ENCODE measurements at places on chromosomes 16 and 17.

DNA sequence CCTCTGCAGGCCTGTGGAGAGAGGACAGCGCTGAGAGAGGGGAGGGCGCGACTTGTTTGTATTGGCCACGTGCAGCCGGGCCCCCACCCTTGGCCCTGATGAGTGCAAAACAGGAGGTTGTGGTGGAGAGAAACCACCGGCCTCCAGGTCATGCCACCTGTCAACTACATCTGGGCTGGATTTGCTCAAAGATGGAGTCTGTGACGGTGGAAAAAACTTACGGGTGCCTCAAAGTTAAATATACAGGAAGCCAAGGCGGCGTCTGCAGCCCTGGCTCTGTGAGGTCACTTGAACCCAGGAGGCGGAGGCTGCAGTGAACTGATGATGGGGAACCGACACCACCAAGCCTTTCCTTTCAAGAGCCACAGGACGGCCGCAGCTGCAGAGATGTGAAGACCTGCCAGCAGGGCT is 15.7 kb downstream of the C16orf74 start:
- DNase-seq: no peak

DNA sequence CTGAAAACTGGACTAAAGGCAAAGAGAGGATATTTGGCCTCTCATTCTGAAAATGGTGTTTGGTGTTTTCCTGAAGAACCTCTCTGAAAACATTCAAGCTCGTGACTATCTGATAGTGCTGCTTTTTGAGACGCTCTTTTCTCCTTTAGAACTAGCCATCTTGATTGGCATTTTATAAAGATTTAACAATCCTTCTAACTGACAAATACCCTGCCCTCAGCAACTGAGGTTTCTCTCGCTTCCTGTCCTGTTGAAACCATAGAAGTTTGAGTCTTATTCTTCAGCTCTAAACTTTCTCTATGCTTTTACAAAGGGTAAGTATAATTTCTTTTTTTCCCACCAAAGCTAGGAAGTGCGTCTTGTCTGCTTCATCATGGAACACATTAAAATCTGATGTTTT is 13.3 kb downstream of the CNEP1R1 start:
- DNase-seq: no peak

- DNase-seq: no peak
Observed at GRCh38 chr17:65730711-65731169, 169.3 kb upstream of the AXIN2 start.

- DNase-seq: no peak
Observed at GRCh38 chr17:8046929-8047768, 8.3 kb downstream of the ALOX15B start.

DNA sequence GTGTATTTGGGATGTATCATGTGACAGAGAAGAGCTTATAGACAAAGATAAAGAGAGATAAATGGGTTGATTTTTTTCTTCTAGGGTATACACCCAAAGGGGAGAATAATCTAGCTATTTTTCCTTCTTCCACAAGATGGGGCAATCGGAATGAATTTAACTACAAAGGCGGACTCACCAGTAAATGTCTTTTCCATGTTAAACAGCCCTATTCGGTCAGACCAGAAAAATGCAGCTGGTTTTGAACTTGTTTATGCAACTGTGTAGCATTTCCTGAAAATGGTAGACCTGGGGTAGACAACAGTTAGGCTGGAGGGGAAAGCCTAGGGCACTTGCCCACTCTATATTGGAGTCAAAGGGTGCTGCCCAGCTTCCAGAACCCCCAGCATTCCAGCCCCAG is 477.1 kb downstream of the TOX3 start:
- DNase-seq: peak; percentile 37

DNA sequence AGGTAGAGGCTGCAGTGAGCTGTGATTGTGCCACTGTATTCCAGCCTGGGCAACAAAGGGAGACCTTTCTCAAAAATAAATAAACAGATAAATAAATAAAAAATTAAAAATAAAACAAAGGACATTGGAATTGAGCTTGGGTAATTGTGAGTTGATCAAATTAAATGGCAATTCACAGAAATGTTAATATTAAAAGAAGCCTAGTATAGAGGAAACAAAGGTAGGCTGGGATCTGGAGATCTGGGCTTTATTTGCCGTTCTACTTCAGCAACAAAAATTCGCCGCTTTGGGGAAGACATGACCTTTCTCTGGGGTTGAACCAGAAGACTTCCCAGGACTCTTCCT is 332 bp upstream of the VPS25 start:
- no peak for DNase-seq

- no peak for DNase-seq
Observed at GRCh38 chr16:71630808-71631207, 4.8 kb downstream of the MARVELD3 start.

DNA sequence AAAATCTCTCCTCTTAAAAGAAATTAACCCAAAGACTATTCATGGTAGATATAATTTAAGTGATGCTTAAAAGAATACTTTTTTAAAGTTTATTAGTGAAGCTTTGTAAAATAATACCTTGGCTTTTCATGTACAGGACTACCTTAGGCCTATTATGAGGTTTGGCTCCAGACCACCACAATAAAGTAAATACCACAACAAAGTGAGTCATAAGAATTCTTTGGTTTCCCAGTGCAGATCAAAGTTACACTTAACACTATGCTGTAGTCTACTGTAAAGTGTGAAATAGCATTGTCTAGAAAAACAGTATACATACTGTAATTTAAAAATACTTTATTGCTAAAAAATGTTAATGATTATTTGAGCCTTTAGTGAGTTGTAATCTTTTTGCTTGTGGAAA is 31.7 kb downstream of the CLTC start:
- DNase-seq: peak; percentile 29

- no peak for DNase-seq
Observed at GRCh38 chr17:14760719-14761411, 460.0 kb downstream of the HS3ST3B1 start.

GRCh38 chr17:2063261-2064146 is 8.6 kb downstream of the HIC1 start:
- DNase-seq: no peak

DNA sequence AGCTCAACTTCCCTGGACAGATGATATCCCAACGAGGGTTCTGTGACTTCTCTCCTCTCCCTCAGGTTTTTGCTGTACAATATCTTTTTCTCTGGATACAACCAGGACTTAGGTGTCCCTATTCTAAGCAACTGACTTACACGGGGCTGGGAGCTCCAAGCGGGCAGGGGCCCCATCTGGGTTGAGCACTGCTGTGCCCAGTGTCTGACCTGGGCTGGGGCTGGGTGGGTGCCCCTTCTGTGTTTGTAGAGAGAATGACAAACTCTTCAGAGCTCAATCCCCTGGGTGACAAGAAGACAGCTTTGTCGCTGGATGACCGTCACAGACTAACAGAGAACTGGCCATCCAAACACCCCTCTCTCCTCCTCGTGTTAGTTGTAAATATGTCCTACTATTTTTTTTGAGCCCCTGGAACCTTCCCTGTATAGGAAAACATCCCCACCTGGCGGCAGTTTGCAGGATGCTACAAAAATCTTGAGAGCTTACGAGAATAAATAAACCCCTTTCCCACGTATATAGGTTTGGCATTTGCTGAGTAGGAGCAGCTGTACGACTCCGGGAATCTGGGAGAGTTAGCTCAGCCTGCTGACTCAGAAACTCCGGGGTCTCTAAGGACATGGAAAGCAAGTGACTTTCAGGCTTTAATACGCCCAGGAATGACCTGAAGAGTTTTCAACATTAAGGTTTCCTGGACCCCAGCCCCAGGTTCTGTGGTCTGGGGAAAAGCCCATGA is 23.7 kb upstream of the RCVRN start:
- peak; percentile 63 for DNase-seq

DNA sequence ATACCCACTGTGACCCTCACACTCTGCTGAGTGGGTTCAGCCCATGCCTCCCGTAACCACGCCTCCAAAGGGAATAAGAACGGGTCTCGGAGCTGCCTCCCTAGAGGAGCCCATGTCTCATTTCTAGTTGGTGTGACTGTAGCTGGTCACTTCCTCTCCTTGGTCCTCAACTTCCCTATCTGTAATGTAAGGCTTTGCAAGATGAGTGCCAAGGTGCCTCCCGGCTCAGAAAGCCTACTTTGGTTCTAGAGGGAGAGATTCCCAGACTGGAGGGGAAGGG is 20.8 kb downstream of the C16orf74 start:
- DNase-seq: no peak

DNA sequence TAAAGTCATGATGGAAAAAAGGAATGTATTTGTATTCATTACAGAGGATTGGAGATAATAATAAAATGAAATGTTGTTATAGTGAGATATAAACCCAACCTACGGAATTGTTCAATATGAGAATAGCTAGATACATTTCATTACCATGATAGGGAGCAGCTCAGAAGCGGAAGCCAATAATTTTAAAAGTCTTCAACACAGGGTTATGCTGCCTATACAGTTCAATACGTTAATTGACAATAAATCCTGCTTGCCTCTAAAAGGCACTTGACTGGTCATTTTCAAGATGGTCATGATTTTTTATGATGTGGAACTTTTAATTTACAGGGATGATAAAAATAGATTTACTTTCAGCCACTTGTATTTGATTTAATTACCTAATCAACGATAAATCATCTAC is 506.8 kb downstream of the TMEM114 start:
- no peak for DNase-seq

DNA sequence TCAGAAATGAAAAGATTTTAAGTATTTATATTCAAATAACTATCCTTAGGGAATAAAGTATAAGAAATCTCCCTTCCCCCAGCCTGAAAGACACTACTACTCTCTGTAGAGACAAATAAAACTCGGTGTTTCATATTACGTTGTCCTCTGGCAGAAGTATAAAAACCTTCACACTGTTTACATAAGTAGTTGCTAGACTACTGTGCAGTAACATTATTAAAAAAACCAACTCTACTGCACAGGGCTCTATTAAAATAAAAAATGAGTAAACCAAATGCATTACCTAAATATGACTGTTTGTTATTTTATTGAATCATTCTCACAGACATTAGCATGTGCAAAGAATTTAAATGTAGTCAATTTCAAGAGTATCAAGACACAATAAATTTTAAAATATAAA is 67.4 kb downstream of the MED13 start:
- no peak for DNase-seq

- no peak for DNase-seq
Observed at GRCh38 chr16:15529673-15530072, 95.3 kb downstream of the BMERB1 start.

- no peak for DNase-seq
Observed at GRCh38 chr17:29050176-29050575, 7.2 kb downstream of the PIPOX start.

DNA sequence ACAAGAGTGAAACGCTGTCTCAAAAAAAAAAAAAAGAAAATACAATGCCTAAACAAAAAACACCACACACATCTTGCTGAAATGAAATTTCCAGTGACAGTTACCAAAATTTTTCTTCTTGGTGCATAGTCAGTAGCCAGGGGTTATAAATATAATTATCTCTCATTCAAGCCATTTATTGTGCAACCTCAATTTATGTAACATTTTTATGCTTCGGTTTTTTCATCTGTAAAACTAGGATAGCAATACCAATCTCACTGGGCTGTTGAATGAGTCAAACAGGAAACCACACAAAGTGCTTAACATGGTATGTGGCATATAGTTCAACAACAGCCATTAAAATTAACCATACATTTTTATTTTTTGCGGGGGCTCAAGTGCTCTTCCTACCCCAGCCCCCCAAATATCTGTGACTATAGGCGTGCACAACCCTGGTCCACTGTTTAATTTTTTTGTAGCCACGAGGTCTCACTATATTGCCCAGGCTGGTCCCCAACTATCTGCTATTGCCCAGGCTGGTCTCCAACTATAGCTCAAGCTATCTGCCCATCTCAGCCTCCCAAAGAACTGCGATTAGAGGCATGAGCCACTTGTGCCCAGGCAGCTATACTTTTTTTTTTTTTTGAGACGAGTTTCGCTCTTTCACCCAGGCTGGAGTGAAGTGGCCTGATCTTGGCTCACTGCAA is 2.6 kb downstream of the COG4 start:
- no peak for DNase-seq

DNA sequence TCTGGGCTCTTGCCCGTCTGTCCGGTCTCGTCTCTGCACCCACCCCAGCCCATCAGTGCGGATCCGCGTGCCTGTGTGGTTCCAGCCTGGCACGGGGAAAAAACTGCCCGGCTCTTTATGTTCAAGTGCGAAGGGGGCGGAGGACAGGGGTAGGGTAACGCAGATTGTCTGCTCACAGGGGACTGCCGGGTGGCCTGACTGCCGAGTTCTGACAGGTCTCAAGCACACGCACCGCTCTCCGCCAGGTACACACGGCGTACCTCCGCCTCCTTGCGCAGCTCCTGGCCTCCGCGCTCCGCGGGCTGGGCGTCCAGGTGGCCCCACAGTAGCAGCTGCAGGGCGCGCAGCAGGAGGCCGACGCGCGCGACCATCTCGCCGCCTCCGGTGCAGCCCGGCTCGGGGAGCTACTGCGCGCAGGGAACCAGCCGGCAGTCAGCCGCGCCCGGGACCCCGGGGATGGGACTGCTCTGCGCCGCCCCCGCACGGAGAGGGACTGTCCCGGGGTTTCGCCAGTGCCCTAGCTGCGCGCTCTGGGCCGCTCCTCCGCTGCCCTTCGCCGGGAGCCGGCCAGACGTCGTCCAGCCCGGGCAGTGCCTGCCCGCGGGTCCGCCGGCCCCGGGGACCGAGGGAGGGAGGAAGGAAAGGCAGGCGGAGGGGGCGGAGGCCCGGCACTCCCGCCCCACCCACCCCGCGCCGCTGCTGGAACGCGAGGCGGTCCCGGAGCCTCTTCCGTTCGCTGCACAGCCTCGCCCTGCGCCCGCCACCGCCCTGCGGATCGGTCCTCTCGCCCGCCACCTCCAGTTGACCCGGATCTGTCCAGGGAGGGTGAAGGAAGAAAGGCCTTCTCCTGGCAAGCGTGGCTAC is at the start of gene MMP28:
Gene MMP28 (minus strand): TSS at position 635 of the 864 bp plus-strand sequence. CDS start 264 bp downstream, at position 371.
- no peak for DNase-seq

DNA sequence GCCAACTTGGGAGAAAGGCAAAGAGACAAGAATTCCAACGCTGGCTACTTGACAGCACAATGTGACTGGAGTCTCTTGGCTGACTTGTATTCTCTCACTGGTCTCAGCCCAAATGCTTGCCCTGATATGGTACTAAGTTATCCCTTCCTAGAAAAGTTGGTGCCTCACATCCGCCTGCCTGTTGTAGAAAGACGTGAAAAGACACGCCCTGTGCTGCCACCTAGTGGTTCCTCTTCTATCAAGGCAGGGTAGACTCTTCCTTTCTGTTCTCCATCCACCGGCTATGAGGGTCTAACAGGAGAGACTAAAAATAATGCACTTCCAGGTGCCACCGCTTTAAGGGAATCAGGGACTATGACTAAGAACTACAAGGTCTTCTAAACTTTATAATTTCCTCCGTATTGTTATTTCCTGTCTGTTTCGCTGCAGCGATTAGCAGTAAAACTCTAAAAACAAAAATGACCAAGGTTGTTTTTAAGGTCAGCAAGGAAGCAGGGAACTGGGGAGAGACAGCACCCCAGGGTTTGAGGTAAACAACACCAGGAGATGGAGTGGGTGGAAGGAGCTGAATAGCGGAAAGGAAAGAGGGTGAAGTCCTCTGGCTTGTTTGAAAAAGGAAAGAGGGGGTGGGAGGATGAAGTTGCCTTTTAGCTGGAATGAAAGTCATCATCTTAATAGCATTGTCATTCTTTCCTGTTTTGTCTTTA is 109.5 kb downstream of the YPEL2 start:
- DNase-seq: peak; percentile 94

GRCh38 chr17:37841232-37841631 is 83.0 kb upstream of the TBC1D3K start:
- DNase-seq: no peak

GRCh38 chr16:69382421-69382820 is 3.4 kb downstream of the TERF2 start:
- no peak for DNase-seq
